ENCODE measurements at places on chromosomes 4 and X.

- DNase-seq, result no peak
Observed at GRCh38 chr4:36189511-36190226, 54.6 kb downstream of the ARAP2 start.

DNA sequence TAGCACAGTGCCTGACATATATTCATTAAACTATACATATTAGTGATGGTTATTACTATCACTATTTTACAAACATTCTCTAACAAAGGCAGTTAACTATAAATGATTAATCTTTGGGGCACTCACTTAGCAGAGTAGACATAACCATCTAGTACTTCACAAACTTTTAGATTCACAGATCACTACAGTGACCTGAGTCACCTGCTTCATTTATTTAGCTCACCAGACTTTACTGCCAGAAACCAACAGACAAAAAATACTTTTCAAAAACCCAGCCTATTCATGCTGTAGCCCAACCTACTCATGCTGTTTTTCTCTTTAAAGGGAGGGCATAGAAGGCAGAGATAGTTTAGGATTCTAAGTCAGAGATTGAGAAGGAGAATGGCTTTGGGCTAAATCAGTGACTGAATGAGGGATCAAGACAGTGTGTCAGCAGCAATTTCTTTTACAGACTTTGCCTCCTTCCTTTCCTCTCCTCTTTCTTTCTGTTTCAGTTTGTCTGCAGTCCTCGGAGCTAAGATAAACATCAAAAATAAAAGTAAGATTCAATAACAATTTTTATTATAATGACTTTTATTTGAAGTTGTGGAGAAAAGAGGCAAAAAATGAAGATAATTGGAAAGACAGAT is 34.7 kb upstream of the PDE5A start:
- DNase-seq, result no peak

- DNase-seq, result peak; percentile 72
Observed at GRCh38 chr4:72314869-72315268, 254.2 kb downstream of the ADAMTS3 start.

GRCh38 chr4:47907089-47907646 is 7.2 kb downstream of the NFXL1 start:
- DNase-seq, result no peak

- DNase-seq, result no peak
Observed at GRCh38 chr4:46684041-46684440, 225.0 kb downstream of the COX7B2 start.

GRCh38 chr4:40934676-40935075 is 184.9 kb downstream of the NSUN7 start:
- DNase-seq, result no peak

- no peak for DNase-seq
Observed at GRCh38 chr4:24881508-24882196, 31.2 kb downstream of the CCDC149 start.

DNA sequence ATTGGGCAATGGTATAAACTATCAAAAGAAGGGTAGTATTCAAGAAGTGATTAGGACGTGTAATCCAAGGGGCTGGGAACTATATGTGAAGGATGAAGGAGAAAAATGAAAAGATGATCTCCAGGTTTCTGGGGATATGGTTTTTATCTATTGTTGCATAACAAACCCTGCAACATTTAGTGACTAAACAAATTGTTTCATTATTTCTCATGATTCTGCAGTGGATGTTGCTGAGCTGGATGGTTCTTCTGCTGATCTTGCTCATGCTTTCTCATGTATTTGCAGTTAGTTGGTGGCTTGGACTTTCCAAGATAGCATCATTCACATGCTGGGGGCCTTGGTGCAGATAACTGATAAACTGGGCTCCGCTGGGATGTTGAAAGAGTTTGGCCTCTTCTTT is 29.1 kb downstream of the PHOX2B start:
- peak; percentile 65 for DNase-seq

- DNase-seq, result no peak
Observed at GRCh38 chrX:119960625-119961024, 17.1 kb upstream of the NKAP start.

GRCh38 chr4:146179784-146180370 is 4.4 kb downstream of the LSM6 start:
- DNase-seq, result no peak

GRCh38 chr4:183443655-183444213 is 702 bp upstream of the CDKN2AIP start:
- DNase-seq, result no peak

- peak; percentile 92 for DNase-seq
Observed at GRCh38 chr4:186685767-186686183, 37.9 kb downstream of the FAT1 start.

DNA sequence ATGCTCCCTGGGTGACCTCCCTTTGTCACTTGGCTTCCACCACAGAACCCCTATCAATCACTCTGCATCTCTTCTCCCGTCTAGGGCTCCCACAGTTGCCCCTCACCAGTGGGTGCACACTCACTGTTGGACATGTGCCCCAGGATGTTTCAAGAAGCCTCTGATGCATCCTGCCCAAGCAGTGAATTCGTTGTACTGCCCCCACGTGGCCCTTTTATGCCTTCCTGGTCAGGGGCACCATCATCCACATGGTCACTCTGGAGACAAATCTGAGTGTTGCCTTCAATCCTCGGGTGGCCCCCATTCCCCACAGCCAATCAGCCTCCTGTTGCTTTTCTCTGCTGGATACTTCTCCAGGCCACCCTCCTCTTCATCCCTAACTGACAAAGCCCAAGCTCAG is 12.2 kb downstream of the ITIH6 start:
- peak; percentile 8 for DNase-seq

GRCh38 chr4:147733716-147734344 is 1.9 kb downstream of the ARHGAP10 start:
- peak; percentile 66 for DNase-seq

DNA sequence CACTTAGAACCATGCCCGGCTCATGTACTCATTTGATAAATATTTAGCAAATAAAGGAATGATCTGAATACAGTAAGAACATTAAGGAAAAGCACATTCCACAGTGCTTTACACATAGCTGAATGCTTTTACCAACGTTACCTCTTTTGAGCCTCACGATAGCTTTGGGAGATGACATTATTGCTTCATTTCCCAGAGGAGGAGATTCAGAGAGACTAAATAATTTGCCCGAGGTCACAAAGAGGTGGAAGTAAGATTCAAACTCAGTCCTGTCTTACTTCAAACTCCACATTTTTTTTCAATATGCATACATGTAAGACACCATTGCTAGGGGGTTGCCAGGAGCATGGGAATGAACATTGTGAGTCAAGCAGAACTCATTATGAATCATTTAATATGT is 538.5 kb downstream of the BCOR start:
- DNase-seq, result peak; percentile 53

DNA sequence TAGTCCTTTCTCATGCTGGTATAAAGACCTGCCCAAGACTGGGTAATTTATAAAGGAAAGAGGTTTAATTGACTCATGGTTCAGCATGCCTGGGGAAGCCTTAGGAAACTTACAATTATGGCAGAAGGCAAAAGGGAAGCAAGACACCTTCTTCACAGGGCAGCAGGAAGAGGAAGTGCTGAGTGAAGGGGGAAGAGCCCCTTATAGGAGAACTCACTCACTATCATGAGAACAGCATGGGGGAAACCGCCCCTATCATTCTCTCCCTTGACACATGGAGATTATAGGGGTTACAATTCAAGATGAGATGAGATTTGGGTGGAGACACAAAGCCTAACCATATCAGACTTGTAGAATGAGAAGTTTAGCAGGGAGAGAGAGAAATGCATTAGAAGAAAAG is 373.3 kb upstream of the DIAPH2 start:
- no peak for DNase-seq

- no peak for DNase-seq
Observed at GRCh38 chrX:133473451-133473850, 58.2 kb upstream of the GPC4 start.

- DNase-seq, result peak; percentile 20
Observed at GRCh38 chr4:156606554-156607477, 364.8 kb downstream of the PDGFC start.

GRCh38 chr4:122212880-122213279 is 60.7 kb downstream of the BLTP1 start:
- no peak for DNase-seq

DNA sequence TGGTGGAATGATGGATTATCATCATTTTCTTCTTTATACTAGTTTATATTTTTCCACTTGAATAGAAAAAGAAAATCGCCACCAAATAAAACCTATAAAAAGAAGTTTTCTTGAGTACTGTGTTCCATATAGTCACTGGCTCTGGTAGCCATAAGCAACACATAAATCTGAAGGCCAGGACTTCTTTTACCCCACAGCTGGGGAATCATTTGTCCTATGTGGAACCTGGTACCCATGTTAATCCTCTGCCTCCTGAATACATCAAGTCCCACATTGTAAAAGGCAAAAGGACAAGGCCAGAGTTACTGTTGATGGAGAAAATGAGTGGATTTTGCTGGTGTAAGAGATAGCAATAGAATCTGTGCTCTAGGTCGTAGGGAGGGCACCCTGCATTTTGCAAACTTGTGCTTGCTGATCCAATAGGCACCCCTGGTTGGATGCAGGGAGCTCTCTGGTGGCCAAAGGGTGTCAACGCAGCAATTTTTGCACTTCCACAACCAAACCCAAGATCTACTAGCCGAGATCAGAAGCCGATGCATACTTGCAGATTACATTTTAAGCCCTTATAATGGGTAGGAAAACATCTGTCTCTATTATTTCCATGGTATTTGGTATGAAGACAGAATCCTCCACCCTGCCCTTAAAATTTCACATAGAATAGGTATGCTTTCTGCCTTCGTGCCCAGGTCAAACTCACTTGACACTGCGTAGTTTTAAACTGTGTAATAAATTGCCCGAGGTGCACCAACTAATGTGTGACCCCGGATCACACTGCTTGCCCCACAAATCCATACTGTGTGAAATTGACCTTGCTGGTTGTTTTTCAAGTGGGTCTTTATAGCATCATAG is 146.2 kb upstream of the SCML1 start:
- peak; percentile 70 for DNase-seq

DNA sequence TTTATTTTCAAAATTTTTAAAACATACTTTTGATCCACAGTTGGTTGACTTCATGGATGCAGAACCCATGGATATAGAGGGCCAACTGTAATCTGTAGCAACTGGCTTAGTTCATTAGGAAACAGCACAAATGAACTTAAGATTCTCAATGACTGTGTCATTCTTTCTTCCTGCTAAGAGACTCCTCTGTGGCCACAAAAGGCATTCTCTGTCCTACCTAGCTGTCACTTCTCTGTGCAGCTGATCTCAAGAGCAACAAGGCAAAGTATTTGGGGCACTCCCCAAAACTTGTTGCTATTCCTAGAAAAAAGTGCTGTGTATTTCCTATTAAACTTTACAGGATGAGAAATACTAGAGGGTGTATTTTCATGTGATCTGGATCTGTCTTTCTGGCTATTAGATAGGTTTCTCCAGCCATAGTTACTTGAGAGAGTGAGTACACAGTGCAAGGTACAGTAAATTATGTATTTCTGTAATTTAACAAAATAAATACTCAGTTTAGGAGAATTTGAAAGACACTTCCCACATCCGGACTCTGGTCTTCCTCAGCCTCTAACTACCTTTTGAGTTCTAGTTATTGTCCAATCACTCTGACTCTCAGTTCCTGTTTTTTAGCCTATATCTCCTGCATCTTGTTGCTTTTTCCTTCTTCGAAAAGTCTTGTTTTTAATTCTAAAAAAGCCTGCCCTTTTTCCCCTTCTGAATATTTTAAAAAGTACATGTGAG is 21.8 kb downstream of the TLR2 start:
- DNase-seq, result no peak

DNA sequence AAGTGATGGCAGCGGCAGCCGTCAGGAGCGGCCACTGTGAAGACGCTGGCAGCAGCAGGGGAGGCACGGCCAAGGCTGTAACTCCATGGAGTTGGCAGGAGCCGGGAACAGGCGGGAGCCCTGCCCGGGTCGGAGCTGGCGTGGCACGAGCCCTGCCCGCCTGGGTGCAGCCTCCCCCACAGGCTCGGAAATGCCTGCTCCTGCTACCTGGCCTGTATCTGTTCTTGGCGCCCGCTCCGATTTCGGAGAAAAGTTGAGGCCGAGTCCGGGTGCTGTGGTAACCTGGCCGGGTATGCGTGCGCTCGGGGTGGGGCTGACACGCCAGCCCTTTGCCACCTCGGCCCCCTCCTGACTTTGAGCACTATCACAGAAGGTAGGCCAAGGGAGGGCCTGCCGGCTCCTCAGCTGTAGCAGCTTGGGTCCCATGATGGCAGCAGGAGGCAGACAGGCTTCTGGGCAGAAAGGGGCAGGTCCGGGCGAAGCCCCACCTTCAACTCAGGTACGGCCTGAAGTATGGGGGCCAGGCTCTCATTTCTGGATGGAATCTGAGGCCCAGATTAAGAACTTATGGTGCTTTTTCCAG is 51.2 kb upstream of the SHISA3 start:
- DNase-seq, result no peak

DNA sequence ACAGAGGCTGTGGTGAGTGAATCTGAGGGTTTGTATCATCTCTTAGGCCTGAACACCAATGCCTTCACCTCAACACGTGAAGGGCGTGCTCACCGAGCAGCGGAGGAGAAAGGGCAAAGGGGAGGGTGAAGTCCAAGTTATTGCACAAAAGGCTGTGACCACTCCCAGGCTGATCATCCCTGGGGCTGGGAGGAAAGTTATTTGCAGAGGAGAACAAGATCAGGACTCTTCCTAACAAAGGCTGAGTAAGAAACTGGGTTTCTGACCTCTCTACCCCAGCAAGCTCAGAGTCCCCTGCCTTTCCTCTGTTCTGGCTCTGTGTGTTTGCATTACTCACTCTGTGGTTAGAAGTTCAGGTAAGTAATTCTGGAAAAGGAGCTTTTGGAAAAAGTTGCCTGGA is 366.3 kb upstream of the CXorf51A start:
- DNase-seq, result no peak

DNA sequence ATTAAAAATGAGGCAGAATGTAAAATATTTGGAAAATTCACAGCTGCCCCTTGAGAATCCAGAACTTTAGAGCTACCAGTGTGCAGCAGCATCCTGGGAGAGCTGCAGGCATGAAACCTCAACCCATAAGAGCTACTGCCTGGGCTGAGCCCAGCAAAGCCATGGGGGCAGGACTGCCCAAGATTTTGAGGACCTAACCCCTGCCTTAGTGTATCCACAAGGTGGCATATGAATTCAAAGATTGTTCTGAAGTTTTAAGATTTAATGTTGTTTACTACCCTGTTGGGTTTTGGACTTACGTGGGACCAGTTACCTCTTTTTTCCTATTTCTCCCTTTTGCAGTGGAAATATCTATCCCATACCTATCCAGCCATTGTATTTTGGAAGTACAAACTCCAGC is 26.4 kb downstream of the CASP6 start:
- DNase-seq, result no peak

GRCh38 chrX:22015139-22015750 is 16.9 kb upstream of the PHEX start:
- no peak for DNase-seq
